ENCODE measurements at places on chromosomes 1 and 21. TPM values are rescaled to one million over a fixed set of nuclear protein-coding genes. Genes with fewer than 3 reads are reported as not detected.

- no peak for DNase-seq
- no peak overlapping the region for H3K27ac ChIP-seq
- H3K36me3 ChIP-seq, result peaks cover 10% of the 10 kb centered on the region
- H3K4me3 ChIP-seq, result no peak overlapping the region
- H3K27me3 ChIP-seq, result no peaks in the 10 kb centered on the region
Measured at GRCh38 chr1:176043537-176043936, 163.5 kb downstream of the COP1 start.

- peaks cover 8% of the 10 kb centered on the region for H3K4me1 ChIP-seq
- H3K36me3 ChIP-seq, result no peaks in the 10 kb centered on the region
- no peak overlapping the region for H3K4me3 ChIP-seq
- peaks cover 40% of the 10 kb centered on the region for H3K27me3 ChIP-seq
Measured at GRCh38 chr1:228900099-228900885, 165.0 kb downstream of the RHOU start.

GUCA2B gene
- not detected for total RNA-seq

GNG4 gene
- total RNA-seq, result under 0.01 TPM

- DNase-seq, result no peak
- no peaks in the 10 kb centered on the region for H3K36me3 ChIP-seq
- H3K4me1 ChIP-seq, result no peaks in the 10 kb centered on the region
Measured at GRCh38 chr1:80961464-80962190, 839.1 kb upstream of the ADGRL2 start.

DNA sequence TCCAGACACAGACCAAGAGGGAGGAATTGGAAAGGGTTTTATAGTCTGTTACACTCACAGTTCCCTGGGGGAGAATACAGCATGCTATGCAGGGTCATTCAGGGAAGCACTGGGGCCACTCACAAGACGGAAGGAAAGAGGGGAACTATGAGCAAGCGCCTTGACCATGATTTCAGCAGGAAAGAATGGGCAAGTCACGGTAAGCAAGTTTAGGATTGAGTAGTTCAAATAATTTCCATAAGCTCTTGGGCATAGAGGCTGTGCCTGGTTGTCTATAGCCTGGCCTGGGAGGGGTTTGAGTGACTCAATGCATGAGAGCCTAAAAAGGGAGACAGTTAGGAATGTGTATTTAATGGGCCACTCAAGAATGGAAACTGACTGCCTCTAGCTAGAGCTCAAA is 176.7 kb downstream of the TTLL7 start:
- H3K4me1 ChIP-seq, result no peaks in the 10 kb centered on the region
- no peaks in the 10 kb centered on the region for H3K36me3 ChIP-seq
- no peak overlapping the region for H3K4me3 ChIP-seq
- no peak for DNase-seq
- H3K27me3 ChIP-seq, result no peaks in the 10 kb centered on the region

DEPDC1 gene
- 1.4 TPM for total RNA-seq

DNA sequence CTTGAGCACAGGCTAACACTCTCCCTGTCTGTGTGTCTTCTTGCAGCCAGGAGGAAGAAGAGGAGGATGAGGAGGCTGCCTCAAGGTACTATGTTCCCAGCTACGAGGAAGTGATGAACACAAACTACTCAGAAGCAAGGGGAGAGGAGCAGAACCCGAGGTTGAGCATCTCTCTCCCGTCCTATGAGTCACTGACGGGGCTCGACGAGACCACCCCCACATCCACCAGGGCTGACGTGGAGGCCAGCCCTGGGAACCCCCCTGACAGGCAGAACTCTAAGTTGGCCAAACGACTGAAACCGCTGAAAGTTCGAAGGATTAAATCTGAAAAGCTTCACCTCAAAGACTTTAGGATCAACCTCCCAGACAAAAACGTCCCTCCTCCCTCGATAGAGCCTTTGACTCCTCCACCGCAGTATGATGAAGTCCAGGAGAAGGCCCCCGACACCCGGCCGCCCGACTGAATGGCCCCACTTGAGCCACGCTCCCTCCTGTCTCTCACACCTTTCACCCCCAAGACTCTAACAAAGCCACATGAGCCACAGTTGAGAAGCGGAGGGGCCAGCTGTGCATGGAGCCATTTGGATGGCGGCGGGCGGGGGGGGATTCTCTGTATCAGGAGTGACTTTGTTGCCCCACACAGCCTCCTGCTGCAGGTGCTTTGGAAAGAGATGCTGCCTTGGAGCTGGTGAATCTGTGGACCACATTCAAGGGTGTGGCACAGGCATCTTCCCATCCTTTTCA is 27.6 kb upstream of the FHAD1 start:
- no peaks in the 10 kb centered on the region for H3K27me3 ChIP-seq
- no peaks in the 10 kb centered on the region for H3K36me3 ChIP-seq
- H3K4me3 ChIP-seq, result no peak overlapping the region
- H3K4me1 ChIP-seq, result no peaks in the 10 kb centered on the region
- no peak for DNase-seq

DNA sequence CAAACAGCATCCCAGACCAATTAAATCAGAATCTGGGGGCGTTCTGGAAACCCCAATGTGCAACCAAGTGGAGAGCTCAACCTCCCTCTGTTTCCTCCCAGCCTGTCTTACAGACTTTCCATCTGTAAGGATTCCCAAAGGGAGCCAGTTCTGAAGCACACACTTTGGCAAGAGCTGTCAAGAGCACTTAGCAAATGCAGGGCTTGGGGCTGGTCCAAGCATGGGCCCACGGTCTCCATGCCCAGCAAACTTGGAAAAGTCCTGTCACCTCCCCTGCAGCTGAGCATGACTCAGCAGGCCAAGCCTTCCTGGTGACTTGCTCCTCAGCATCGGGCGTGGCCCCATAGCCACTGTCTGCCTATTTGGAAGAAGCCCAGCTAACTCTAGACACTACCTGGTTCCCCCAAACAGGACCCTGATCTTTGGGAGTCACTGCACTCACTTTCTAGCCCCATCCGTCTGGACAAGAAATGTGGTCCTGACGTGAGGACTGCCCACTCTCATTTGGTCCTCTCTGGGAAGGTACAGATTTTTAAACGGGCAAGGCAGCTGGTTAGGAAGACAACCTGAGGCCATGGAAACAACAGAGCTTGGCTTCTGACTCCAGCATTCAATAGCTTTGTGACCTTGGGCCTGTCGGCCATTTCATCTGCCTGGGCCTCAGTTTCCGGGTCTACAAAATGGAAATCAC is 16.9 kb downstream of the SLC2A1 start:
- H3K36me3 ChIP-seq, result peaks cover 11% of the 10 kb centered on the region
- H3K27me3 ChIP-seq, result no peaks in the 10 kb centered on the region
- peak overlapping the region; percentile 96 for H3K27ac ChIP-seq
- H3K4me1 ChIP-seq, result peaks cover 64% of the 10 kb centered on the region

LCE1C gene
- not detected for total RNA-seq

GRCh38 chr1:108100148-108100547 is 100.0 kb downstream of the SLC25A24 start:
- H3K36me3 ChIP-seq, result no peaks in the 10 kb centered on the region
- H3K4me3 ChIP-seq, result no peak overlapping the region
- no peaks in the 10 kb centered on the region for H3K27me3 ChIP-seq
- DNase-seq, result no peak

- H3K27ac ChIP-seq, result peak overlapping the region; percentile 94
- no peak for DNase-seq
- H3K27me3 ChIP-seq, result no peaks in the 10 kb centered on the region
- peak overlapping the region; percentile 43 for H3K4me3 ChIP-seq
- H3K4me1 ChIP-seq, result peaks cover 66% of the 10 kb centered on the region
- H3K36me3 ChIP-seq, result no peaks in the 10 kb centered on the region
Measured at GRCh38 chr1:94327001-94327690, 89.8 kb upstream of the ARHGAP29 start.

DNA sequence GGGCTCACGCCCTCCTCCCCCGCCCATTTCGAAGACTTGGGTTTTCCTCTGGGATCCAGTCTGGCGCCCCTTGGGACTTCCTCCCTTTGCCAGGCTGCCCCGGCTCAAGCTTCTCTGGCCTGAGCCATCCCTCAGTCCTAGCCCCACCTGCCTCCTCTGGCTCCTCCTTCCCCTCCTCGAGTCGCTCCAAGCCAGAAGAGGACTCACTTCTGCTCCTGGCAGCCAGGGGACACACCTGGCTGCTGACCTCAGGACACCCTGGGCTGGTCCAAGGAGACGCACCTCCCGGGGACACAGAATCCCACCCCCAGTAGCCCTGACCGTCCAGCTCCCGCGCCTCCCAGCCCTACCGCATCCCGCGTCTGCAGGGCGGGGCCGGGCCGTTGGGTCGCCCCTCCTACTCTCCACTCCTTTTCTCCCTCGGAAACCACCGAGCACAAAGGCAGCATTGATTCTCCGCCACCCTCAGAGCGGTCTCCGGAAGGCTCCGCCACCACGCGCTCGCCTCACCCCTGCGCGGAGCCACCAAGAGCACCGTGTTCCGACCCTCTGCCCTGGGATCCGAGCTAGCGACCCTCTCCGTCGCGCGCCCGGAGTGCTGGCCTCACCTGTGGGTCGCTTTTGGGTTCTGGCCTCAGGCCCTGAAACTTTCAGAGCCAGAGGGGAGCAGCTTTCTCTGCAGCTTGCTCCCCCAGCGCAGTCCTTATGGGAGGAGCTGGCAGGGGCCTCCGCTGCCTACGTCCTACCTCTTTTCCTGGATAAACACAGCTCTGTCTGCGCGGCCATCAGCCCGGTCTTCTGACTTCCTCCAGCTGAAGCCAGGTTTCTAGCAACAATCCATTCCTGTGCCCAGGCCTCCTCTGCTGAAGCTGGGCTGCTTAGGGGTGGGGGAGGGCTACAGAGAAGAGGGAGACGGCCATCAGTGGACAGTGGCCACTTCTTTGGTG is at the start of gene C2CD4D:
C2CD4D (minus strand) TSS at position 364 of the 947 bp plus-strand sequence. CDS start 831 bp downstream, outside the sequence.
- H3K4me3 ChIP-seq, result peak within 1 kb of the TSS; percentile 56
- H3K36me3 ChIP-seq, result no peaks in the 10 kb centered on the region
- H3K27me3 ChIP-seq, result peaks cover 54% of the 10 kb centered on the region
- H3K27ac ChIP-seq, result no peak within 1 kb of the TSS
- peak; percentile 90 for DNase-seq

DNA sequence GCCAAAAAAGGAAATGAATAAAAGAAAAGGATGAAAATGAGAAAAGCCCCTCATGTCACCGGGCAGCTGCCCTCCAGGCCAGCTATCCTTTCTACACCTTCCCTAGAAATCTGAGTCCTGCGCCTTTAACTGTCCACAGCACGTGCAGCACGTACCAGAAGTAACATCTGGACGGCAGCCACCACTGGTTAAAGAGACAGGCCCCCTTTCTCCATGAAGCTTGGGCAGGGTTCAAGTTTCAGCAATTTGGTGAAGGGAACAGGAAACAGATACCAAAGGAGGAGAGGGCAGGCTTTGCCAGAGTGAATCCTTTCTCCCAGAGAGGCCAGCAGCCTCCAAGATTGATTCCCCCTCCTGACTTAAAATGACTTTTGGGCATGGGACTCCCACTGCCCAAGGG is 3.6 kb upstream of the KIAA2013 start:
- DNase-seq, result peak; percentile 94
- H3K27me3 ChIP-seq, result no peaks in the 10 kb centered on the region
- H3K4me3 ChIP-seq, result no peak overlapping the region
- peaks cover 14% of the 10 kb centered on the region for H3K4me1 ChIP-seq
- H3K27ac ChIP-seq, result no peak overlapping the region
- H3K36me3 ChIP-seq, result no peaks in the 10 kb centered on the region

ZNF644 gene
- 57.5 TPM for total RNA-seq

DNA sequence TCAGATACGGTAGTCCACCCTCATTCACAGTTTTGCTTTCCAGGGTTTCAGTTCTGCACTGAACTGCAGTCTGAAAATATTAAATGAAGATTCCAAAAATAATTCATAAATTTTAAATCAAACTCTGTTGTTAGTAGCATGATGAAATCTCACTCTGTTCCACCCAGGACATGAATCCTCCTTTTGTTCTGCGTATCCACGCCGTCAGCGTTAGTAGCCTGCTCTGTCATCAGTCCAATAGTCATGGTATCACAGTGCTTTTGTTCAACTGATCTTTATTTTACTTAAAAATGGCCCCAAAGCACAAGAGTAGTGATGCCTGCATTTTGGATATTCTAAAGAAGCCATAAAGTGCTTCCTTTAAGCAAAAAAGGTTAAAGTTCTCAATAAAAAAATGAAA is 23.9 kb downstream of the CHD1L start:
- H3K36me3 ChIP-seq, result peaks cover 49% of the 10 kb centered on the region
- H3K27me3 ChIP-seq, result no peaks in the 10 kb centered on the region
- H3K27ac ChIP-seq, result no peak overlapping the region

TEDDM1 gene
- total RNA-seq, result not detected

- no peak overlapping the region for H3K27ac ChIP-seq
- H3K4me1 ChIP-seq, result peaks cover 6% of the 10 kb centered on the region
- no peaks in the 10 kb centered on the region for H3K36me3 ChIP-seq
- H3K27me3 ChIP-seq, result no peaks in the 10 kb centered on the region
- no peak overlapping the region for H3K4me3 ChIP-seq
Measured at GRCh38 chr1:225318706-225319575, 108.9 kb downstream of the LBR start.

CCDC185 gene
- total RNA-seq, result not detected

- peaks cover 54% of the 10 kb centered on the region for H3K27me3 ChIP-seq
- no peak within 1 kb of the TSS for H3K27ac ChIP-seq
Measured at GRCh38 chr1:47997289-47998200, at the start of gene TRABD2B. TSS of gene TRABD2B (minus strand) at chr1:47997385.

GRCh38 chr1:81477710-81478109 is 323.0 kb upstream of the ADGRL2 start:
- no peaks in the 10 kb centered on the region for H3K4me1 ChIP-seq
- no peaks in the 10 kb centered on the region for H3K36me3 ChIP-seq
- H3K27me3 ChIP-seq, result no peaks in the 10 kb centered on the region
- no peak overlapping the region for H3K4me3 ChIP-seq
- no peak overlapping the region for H3K27ac ChIP-seq
- no peak for DNase-seq

ELAPOR1 gene
- 0.36 TPM for total RNA-seq

DNA sequence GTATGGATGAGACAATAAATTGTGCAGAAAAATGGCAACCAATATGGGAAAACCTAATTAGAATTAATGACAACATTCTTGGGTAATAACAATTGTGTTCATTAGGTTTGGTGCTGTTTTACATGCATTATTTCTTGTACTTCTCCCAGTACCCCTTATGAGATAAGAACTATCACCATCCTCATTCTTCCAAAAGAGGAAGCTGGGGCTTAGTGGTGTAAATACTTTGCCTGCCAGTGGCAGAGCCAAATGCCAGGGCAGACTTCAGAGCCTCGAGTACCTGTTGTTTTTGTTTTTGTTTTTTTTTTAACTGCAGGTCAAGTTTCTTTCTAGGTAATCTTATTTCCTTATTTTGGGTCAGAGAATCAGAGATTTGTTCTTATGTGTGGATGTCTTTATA is 206.4 kb downstream of the RHOU start:
- no peaks in the 10 kb centered on the region for H3K27me3 ChIP-seq
- no peaks in the 10 kb centered on the region for H3K4me1 ChIP-seq

DNA sequence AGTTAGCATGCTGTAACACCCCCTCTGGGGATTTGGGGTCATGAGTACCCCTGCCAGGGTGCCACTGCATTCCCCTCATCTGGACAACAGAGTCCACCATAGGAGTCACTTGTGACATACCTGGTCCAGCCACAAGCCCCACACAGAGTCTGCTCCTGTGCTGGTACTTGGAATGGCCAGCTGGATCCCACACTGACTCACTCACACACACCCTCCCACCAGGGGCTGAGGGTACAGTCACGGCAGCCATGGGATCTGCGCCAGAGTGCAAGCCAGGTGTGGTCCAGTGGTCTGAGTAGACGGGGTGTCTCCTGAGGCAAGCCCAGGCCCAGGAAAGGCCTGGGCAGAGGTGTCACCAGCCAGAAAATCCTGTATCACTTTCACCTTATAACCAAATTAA is 67.7 kb downstream of the MRPL39 start:
- no peaks in the 10 kb centered on the region for H3K36me3 ChIP-seq
- DNase-seq, result no peak
- H3K27me3 ChIP-seq, result no peaks in the 10 kb centered on the region
- no peak overlapping the region for H3K4me3 ChIP-seq
- H3K27ac ChIP-seq, result no peak overlapping the region
- H3K4me1 ChIP-seq, result no peaks in the 10 kb centered on the region

GRCh38 chr1:187696073-187696472 is 867.3 kb downstream of the PLA2G4A start:
- peaks cover 8% of the 10 kb centered on the region for H3K4me1 ChIP-seq
- H3K36me3 ChIP-seq, result no peaks in the 10 kb centered on the region
- H3K27me3 ChIP-seq, result no peaks in the 10 kb centered on the region
- no peak for DNase-seq
- no peak overlapping the region for H3K4me3 ChIP-seq

Measured in osteoblast (primary cell).